Right lobe of liver (tissue), 6 donors: ENCODE measurements at places on chromosomes 6 and 20. TPM values are rescaled to one million over a fixed set of nuclear protein-coding genes. Genes with fewer than 3 reads are reported as not detected.

DNA sequence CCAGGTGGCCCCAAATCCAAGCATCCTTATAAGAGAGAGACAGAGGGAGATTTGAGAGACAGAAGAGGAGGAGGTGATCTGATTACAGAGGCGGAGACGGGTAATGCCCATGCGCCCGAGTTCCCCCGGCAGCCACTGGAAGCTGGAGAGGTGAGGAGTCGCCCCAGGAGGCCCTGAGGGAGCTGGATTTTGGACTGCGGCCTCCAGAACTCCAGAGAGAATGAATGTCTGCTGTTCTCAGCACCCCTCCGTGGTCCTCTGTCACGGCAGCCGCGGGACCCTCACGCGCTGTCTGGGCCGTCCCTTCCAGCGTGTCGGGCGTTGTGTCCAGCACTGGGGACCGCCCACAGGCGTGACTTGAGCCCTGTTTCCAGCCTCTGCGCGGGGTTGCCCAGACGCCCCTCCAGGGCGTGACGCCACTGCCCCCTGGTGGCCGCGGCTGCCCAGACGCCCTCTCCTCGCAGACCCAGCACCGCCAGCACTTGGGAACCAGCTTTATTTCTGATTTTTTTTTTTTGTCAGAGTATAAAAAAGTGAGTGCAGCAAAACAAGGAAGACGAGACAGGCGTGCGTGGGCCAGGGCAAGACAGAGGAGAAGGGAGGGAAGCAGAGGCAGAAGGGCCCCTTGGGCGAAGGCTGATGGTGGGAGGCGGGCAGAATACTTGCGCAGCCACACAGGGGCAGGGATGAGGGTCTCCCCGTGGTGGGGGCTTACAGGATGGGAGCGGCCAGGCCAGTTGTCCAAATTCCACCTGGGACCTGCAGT, 4.1 kb upstream of the ZNF512B start:
- DNase-seq = peak; percentile 91

The ZNF341 gene
- total RNA-seq = 1.7 TPM

- DNase-seq = no peak
Observed at GRCh38 chr6:44740566-44741120, 353.1 kb downstream of the CDC5L start.

- no peak for DNase-seq
Observed at GRCh38 chr6:17178754-17179529, 77.1 kb downstream of the STMND1 start.

GRCh38 chr6:16414205-16414604, 175.8 kb downstream of the GMPR start:
- no peak for DNase-seq

GRCh38 chr6:21188505-21189223, 404.9 kb upstream of the SOX4 start:
- DNase-seq = no peak

DNA sequence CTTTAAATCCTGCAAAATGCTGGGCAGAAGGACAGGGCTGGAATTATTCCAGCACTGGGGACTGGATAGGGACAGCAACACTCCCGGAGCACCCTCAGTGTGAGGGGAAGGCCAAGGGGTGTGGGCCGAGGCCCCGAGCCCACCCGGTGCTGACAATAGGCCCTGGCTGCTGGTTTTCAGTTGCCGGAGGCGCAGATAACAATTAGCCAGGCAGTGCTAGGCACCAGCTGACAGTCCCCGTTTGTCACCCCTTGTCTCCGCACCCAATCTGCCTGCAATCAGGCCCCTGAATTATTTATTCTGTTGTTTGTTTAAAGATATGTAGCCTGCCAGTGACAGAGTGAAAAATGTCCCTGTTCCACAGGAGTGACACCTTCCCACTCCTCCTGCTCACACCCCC, 120.0 kb downstream of the GRM4 start:
- DNase-seq = no peak

The FAM184A gene
- total RNA-seq = 2.9 TPM

DNA sequence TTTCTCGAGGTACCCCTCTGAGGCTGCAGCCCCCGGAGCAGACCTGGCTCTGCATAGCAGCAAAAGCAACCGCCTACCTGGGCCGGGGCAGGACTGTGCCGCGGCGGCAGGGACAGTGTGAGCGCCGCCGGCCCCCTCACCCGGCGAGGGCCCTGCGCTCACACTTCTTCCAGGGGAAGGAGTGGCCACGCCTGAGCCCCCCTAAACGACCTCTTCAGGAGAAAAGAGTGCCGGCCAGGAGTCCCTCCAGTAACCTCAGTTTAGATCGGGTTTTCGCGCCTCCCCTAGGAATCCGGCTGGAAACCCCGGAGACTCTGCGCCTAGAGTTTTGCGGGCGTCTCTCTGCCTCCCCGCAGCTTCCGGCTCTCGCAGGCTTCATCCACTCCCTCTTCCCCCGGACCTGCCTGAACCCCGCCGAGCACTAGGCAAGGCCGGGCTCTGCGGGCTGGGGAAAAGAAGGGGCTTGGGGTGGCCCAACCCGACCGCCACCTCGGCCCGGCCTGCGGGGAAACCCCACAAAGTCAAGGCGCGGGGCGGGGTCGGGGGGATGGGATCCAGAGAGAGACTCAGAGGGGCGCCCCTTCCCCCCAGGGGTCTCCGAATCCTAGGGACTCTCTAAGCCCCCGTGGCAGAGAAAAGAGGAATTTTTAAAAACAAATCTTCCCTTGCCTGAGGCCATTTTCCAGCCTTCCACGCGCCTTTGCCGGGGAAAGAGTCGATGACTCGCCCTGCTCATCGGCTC, 558 bp downstream of the LINC00237 start:
- DNase-seq = no peak

The TNFRSF6B gene
- total RNA-seq = not detected

DNA sequence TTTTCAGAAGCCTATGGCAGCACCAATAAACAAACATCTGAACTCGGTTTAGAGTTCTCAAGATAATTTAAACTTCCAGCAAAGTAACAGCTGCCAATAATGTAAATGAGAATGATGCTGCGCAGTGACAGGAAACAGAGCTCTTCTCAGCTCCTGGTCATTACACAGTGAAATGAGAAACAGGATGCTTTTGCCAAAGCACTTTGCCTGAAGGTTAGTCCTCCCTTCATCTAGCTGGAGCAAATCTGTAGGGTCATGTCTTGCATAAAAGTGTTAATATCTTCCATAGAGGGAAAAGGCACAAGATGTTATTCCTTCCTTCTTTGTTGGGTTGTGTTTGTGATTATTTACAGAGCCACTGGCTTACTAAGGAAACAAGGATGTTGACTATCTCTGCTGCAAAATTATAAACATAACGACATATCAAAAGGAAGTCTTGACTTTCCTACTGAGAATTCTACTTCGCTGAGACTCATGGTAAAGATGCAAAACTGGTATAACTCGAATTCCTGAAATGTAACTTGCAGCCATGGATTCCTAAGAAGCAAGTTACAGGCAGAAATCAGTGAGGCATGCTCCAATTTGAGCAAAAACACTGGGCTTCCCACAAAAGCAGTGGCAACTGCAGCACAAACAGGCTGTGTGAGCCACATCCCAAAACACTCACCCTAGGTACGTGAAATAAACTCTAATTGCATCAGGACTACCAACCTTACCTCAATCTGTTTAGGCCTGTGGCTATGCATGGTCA, 102.5 kb upstream of the BEND6 start:
- no peak for DNase-seq

The FAM229B gene
- 8.6 TPM for total RNA-seq

DNA sequence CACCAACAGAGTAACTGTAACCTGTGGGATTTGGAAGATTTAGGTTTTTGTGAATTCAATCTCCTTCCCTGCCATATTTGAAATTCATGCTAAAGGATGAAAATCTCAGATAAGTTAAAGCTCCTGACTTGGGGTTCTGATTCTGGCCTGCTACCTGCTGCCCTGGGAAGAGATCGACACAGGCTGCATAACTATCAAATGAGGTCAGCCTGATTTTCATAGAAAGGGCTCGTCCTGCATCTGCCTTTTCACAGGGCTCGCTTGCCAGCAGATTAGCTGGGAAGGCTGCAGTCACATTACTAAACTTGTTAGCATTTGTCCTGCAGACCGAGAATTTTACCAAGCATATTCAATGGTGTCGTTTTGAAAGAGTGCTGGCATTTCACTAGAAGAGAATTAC, 14.6 kb downstream of the GCLC start:
- no peak for DNase-seq

DNA sequence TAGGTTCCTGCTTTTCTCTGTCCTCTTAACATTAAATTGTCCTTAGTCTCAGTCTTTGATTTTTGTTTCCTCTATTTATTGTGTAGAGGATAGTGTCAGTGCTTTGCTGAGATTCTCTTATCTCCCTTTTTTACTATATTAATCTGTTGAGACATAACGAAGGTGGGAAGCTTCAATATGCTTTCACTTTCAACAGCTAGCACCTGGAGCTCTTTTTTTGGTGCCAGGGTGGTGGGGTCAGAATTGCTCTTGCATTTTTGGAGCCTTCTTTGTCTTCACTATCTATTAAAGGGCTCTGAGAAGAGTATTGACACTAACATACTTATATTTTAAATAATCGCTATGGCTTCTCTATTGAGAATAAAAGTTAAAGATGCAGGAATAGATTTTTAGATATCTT, 97.1 kb upstream of the EPHA7 start:
- DNase-seq = no peak

GRCh38 chr6:26536571-26537159, 1.5 kb upstream of the HMGN4 start:
- no peak for DNase-seq

DNA sequence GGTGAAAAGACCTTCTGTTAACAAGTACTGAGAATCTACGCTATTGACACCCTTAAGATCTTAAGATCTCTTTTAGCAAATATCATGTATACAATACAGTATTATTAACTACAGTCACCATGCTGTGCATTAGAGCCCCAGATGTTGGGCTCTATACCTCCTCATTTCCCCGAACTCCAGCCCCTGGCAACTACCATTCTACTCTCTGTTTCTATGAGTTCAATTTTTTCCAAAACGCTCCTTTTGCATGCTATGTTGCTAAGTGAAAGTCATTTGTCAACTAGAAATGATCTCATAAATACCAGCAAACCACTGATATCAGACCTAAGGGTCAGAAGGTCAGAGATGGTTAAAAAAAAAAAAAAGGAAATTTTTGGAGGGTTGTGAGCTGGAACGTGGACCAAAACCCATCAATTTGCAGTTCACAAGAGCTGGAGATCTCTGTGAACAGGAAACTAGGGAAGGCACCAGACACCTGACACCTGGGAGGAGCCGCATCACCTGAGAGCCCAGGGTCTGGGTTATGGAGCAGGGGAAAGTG, 122.0 kb upstream of the KCNK16 start:
- no peak for DNase-seq

The LPA gene
- 174 TPM for total RNA-seq

DNA sequence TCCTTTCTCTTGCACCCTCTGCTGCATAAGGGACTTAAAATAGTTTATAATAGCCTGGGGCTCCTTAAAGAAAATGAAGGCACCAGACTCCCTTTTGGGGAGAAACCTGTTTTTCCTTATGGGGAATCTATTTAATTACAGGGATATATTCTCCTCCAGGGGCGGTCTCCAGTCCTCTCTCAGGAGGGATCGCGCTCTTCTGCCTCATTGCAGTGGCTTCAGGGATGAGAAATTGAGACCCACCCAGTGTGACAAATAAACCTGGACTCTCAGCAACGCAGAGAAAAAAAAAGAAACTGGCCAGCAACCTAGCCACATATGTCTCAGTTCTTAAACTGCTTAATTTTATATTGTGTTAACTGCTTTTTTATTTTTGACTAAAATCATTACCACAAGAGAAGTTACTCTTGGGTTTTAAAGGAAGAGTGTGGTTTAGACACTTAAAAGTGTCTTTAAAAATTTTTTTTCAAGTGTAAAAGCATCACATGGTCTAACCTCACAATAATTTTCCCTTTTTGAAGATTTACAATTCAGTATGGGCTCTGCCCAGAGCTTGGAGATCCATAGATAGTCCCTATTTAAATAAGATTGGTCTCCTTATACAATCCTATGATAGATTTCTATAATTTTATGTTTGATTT, 11.7 kb upstream of the GOPC start:
- no peak for DNase-seq

GRCh38 chr6:110342759-110343158, 15.4 kb downstream of the METTL24 start:
- no peak for DNase-seq

The SYTL3 gene
- total RNA-seq = 0.70 TPM

DNA sequence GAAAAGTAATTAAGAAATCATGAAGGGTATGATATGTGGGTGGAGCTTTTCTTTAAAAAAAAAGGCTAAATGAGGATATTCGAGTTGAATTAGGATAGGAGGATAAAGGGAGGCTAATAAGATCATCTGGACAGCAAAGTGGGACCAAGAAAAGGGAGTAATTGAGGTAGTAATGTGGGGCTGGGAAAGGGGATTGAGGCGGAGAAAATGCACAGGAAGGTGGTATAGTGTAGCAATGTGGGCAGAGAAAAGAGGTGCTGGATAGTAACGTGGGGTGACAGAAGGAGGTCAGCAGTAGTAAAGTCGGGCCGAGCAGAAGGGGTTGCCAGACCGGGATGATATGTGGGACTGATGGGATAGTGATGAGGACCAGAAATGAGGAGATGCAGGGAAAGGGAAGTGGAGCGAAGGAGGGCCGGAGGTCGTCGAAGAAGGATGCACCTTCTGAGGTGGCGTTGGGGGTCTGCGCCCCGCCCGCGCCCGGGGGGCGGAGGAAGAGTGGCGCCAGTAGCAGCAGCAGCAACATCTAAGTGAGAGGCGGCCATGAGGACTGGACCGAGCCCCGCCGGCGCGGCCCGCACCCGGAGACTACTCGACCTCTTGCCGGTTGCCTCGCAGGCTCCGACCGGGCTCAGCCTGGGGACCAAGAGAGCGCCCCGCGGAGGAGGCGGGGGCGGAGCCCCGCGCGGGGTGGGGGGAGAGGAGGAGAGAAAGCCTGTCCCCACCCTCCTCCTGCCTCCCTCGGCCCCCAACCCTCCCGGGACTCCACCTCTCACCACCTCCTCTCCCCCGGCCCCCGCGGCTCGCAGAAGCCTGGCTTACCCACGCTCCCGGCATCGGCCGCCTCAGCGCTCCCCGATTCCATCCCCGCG, 887 bp downstream of the GABBR1 start:
- peak; percentile 59 for DNase-seq

- no peak for DNase-seq
Observed at GRCh38 chr6:15763364-15763763, 100.5 kb upstream of the DTNBP1 start.

DNA sequence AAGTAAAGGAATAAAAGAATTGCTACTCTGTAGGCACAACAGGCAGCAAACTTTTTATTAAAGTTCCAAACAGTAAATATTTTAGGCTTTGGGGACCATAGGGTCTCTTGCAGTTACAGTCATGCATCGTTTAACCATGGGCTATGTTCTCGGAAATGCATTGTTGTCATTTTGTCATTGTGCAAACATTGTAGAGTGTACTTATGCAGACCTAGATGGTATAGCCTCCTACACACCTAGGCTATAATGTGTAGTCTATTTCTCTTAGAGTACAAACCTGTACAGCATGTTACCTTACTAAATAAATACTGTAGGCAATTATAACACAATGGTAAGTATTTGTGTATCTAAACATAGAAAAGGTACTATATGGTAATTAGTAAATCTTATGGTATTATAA, 54.7 kb downstream of the CDS2 start:
- DNase-seq = no peak

GRCh38 chr6:7313505-7314165, 636 bp upstream of the SSR1 start:
- no peak for DNase-seq
